ENCODE measurements at places on chromosomes 12 and 14.

DNA sequence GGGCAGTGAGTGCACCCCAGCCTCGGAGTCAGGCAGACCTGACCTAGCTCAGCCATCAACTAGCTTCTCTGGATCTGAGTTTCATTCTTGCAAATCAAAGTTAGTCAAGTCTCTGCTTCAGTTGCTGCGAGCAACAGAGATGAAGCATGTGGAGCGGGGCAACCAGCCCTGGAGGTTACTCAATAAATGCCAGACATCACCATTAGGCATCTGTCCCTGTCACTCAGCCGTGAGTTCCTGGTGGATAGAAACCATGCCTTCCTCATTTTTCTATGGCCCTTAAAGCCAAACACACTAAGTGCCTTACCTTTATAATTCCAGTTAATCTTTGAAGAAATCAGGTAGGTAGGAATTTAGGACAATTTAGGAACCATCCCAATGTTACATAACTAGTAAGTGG, 19.3 kb downstream of the RFX4 start:
- no peak for DNase-seq

- no peak for DNase-seq
These were observed 455.6 kb upstream of the TMPO start for GRCh38 chr12:98059659-98060343.

DNA sequence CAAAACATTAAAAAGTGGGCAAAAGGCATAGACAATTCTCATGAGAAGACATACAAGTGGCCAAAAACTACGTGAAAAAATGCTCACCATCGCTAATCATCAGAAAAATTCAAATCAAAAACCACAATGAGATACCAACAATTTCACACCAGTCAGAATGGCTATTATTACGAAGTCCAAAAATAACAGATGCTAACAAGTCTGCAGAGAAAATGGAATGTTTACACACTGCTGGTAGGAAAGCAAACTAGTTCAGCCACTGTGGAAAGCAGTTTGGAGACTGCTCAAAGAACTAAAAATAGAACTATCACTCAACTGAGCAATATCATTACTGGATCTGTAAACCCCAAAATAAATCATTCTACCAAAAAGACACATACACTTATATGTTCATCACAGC, 76.2 kb downstream of the PRKD1 start:
- no peak for DNase-seq

- DNase-seq: no peak
These were observed 236.2 kb downstream of the AKAP6 start for GRCh38 chr14:32565256-32565655.

- DNase-seq: no peak
These were observed 1.6 kb downstream of the DPF3 start for GRCh38 chr14:72892103-72892878.

- DNase-seq: no peak
These were observed 18.3 kb downstream of the SLC38A2 start for GRCh38 chr12:46354111-46354801.

GRCh38 chr14:61683108-61683507, 12.2 kb upstream of the HIF1A start:
- no peak for DNase-seq

GRCh38 chr12:83471341-83471740, 784.6 kb downstream of the TMTC2 start:
- no peak for DNase-seq

- DNase-seq: no peak
These were observed 19.3 kb downstream of the PPP2R5E start for GRCh38 chr14:63523735-63524426.

DNA sequence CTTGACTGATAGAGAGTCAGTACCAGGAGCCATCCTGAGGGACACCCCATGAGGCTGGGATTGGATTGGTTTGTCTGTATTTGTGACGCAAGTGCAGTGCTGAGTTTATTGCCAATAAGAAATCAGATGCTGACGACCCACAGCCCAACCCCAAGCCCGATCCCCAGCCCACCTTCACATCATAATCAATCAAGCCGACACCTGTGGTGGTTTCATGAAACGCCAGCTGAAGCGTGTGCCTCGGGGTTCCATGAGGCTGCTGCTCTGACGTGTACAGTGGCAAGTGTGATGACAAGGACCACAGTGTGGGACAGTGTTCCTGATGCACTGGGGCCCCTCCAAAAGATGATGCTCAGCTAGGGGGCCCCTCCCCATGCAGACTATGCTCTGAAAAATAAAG, 62.1 kb upstream of the C14orf180 start:
- DNase-seq: no peak

DNA sequence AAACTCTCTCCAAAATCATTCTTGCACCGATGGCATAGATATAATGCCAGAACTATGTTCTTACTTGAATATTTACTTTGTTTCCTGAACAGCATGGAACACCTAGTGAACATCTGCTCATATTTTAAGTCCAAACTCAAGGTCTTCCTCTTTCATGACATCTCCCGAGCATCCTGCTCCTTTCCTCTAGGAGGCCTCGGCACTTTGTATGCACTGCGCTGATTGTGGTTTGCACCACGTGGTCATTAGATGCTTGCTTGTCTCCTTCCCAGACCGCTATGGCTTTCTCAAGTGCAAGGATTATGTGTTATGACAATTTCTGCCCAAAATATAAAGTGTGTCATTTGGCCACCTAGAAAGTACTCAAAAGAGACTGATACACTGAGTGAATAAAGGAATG, 912.0 kb downstream of the GALC start:
- DNase-seq: no peak

GRCh38 chr14:19878029-19878642, 3.2 kb downstream of the OR4K2 start:
- DNase-seq: no peak

DNA sequence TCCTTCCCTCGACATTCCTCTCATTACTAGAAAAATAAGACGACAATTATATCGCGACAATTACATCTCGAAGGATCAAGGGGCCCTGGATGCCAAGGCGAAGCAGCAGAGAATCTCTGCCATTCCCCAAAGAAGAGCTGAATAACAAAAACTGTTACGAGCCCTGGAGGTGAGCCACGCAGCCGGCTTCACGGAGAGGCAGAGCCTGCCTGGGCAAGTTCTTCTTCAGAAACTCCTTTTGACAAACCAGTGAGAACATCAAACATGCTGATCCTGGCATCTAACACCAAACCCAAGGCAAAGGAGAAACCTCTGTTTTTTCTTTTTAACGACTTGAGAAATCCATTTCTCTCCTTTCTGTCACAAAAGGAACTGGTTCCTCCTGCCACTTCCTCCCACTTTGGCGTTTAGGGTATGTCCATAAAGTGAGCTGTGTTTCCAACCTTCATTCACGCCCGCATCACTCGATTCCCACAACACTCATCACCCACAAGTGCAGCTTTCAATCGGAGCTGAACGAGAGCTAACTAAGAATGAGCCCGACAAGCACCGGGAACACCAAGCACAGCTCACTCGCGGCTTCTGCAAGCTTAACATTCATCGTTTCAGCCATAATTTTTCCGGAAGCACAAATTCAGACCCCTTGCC, 21.5 kb downstream of the CCDC88C start:
- no peak for DNase-seq

- no peak for DNase-seq
These were observed 8.1 kb downstream of the GLT1D1 start for GRCh38 chr12:128861226-128862016.

- no peak for DNase-seq
These were observed 368.1 kb downstream of the PDZRN4 start for GRCh38 chr12:41556176-41556575.

DNA sequence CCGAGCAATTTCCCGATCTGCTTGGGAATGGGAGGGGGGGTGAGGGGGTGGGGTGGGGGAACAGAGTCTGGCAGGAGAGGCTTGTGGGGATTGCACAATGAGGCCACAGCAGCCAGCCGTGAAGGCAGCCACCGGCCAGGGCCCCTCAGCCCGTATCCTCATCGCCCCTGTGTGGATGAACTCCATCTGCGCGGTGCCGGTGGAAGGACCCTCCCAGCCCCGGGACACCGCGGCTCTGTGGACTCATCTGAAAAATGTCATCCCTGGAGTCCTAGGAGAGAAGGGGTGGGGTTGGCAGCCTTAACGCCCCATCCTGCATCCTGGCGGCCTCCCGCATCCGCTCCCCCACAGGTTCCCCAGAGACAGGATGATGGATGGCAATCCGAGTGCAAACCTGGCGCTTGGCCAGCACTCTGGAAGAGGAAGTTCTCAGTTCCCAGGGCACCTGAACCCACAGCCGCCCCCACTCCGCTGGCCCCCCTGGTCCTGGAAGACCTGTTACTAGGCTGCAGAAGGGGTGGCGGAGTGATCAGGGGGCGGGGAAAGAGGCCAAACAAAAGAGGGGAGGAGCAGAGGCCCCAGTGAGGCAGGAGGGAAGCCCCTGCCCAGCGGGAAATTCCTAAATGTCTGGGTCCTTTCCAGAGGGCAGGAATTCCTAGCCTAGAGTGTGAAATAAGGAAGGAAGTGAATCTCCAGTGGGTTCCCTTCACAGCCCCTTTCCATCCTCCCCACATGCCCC, 1.2 kb upstream of the TNFAIP2 start:
- DNase-seq: no peak

DNA sequence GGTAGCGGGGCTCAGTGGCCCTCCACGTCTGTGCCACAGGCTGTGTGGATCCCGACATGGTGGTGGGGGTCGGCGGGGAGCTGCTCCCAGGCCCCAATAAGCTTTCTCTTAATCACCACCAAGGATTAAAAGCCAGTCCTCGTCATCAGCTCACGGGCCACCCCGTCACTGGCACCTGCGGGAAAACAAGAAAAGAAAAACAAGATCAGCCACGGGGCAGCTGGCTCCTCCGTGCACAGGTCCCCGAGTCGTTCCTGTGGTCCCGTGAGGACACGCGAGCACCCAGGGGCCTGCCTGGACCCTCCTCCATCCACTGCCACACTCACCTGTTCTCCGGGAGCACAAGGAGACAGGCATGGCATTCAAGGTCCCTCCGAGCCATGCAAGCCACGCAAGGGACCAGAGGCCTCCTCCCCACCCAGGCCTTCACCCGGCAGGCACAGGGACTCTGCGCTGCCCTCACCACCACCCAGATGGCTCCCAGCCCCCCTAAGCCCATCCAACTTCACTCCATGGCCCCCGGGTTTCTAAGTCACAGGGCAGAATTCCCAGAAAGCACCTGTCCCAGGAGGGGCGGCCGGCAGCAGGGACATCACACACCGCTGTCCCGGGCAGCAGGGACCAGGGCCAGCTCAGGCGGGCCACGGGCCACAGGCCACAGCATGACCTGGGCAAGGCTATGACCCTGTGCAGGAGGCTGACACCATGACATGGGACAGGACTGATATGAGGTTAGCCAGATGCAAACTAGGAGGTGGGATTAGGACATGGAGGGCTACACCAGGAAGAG, 72.0 kb downstream of the NCOR2 start:
- DNase-seq: no peak

DNA sequence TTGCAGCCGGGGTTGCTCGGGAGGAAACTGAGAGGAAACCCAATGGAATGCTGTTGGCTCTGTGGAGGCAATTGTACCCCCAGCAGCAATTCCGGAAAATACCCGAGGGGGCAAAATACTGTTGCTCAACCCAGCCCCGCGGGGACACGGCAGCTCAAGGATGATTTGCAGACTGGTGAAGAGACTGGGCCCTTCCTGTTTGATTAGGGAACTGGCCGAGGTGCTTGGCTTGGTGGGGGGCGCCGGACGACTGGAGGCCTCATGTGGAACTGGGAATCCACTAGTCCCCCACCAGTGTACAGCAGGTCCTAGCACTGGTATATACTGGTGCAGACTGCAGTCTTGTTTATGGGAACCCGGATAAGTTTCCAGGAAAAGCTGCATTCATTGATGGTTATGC, 10.3 kb upstream of the RNASE12 start:
- DNase-seq: no peak

DNA sequence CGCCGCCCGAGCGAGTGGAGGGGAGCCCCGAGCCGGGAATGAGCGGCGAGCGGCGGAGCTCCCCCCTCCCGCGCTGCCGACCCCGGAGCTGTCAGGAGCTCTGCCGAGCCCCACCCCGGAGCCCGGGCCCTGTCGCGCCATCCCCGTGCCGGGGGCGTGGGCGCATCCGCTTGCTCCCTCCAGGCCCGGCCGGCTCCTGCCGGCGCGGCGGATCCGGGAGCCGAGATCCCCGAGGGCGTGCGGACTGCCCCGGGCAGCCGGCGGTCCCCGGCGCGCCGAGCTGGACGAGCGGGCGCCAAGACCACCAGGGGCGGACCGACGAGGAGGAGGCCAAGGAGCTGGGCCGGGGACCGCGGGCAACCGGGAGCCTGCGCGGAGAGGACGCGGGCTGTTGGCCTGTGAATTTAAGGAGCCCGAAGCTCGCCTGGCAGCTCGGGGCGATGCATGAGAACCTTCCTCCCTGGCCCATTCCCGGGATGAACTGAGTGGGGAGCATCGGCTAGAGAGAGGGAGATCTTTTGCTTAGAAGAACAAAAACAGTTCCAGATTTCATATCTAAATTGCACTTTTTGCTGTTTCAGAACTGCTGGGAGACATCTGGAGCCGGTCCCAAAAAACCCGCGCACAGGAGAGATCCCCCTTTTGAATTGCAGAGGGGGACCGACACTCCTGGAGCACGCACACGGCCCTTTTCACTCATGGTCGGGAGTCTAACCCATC, 2.0 kb downstream of the PTHLH start:
- no peak for DNase-seq

- DNase-seq: no peak
These were observed 148.8 kb upstream of the TMCC3 start for GRCh38 chr12:94799136-94799535.

DNA sequence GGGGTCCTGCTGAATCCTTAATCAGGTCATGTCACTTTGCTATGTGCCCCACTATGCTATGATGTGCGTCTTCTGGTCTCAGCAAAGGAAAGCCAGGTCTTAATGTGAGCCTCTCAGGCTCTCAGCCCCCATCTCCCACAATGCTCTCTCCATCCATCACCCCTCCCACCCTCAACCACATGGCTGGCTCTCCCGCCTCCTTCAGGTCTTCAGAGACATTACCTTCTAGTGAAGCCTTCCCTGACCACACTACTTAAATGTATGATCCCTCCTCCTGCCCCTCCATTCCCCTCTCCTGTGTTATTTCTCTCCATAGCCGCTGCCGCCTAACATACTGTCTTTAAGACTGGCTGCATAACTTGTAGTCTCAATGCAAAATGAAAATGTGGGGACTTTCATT, 50.5 kb downstream of the KRT80 start:
- DNase-seq: no peak

GRCh38 chr14:21120686-21121085, 19.8 kb downstream of the TMEM253 start:
- DNase-seq: no peak

GRCh38 chr12:85519163-85519562, 239.1 kb downstream of the ALX1 start:
- DNase-seq: no peak

DNA sequence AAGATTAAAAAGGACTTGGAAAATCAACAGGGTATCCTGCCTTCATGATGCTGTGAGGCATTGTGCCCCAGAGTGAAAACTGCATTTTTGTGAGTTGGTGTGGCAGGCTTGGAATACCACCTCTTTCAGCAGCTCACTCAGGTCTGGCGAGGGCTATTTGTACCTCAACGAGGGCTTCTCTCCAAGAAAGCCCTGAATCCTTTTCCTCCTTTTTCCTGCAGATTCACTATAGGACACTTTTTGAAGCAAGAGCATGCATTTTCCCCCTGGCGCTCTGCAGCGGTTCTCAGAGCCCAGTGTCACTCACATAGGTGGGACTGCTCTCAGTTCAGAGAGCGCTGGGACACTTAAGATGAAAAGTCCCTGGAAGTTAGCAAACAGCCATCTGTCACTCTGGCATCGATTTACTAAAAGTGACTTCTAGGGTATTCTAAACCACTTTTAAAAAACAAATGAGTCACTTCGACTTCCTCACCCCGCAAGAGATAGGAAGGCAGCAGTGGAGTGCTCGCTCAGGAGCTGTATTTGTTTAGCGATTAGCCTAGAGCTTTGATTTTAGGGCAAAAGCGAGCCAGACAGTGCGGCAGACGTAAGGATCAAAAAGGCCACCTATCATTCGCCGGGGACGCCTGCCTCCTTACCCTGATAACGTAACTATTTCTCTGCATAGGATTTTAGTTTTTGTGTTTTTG, 782 bp upstream of the LGR5 start:
- no peak for DNase-seq
